ENCODE measurements at places on chromosomes 7 and 10.

GRCh38 chr10:114471906-114472876 is 67.9 kb upstream of the AFAP1L2 start:
- no peak for DNase-seq

- DNase-seq: no peak
Measured at GRCh38 chr10:132027423-132027983, 38.2 kb upstream of the JAKMIP3 start.

DNA sequence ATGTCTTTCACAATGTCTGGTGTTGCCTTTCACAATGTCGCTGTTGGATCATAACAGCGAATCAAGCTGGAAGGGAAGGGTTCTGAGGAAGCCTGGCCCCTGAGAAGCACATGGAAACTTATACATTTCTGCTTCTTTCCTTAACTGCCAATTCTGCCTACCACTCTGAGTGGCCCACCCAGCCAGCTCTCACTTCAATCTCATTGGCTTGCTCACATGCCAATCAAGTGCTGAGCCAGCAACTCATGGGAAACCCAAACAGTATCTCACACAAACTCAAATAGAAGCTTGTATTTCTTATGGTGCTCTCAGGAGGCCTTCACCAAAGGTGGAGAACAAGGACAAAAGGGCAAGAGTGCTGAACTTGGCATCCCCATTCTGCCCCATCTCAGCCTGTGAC is 117.4 kb upstream of the GPR26 start:
- no peak for DNase-seq

DNA sequence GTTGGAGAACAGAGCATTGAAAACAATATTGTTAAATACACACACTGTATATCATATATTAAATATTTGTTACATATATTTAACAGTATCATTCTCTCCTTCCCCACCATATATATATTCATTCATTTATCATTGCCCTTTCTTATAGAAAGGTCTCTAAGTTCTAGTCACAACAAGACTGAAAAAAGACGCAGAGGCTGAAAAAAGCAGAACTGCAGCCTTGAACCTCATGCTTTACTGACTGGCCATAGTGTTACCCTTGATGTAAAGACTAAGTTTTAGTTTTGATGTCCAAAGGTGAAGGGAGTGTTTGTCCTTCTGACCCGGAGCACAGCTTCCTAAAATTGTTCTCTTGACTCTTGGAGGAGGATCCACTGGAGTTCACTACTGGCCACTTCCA is 247.9 kb downstream of the PTEN start:
- DNase-seq: no peak

DNA sequence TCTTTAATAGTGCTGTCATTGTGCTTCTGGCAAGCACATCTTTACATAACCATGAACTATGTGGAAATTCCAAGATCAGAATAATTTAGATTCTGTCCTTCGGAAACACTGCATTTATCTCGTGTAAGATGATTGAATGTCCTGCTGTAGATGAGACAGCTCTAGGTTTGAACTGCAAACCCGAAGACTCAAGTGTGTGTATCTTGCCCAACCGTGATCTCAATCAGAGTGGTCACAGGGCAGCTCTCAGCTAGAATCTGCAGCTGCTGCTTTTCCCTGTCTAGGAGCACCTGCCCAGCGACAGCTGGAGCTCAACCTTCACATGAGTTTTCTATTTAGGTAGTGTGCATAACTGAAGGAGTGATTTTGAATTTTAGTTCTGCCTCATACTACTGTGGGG is 17.5 kb upstream of the KIF20B start:
- no peak for DNase-seq

- DNase-seq: no peak
Measured at GRCh38 chr7:69450456-69450855, 147.8 kb upstream of the AUTS2 start.
